ENCODE measurements at places on chromosomes 1 and 21. TPM values are rescaled to one million over a fixed set of nuclear protein-coding genes. Genes with fewer than 3 reads are reported as not detected.

DNA sequence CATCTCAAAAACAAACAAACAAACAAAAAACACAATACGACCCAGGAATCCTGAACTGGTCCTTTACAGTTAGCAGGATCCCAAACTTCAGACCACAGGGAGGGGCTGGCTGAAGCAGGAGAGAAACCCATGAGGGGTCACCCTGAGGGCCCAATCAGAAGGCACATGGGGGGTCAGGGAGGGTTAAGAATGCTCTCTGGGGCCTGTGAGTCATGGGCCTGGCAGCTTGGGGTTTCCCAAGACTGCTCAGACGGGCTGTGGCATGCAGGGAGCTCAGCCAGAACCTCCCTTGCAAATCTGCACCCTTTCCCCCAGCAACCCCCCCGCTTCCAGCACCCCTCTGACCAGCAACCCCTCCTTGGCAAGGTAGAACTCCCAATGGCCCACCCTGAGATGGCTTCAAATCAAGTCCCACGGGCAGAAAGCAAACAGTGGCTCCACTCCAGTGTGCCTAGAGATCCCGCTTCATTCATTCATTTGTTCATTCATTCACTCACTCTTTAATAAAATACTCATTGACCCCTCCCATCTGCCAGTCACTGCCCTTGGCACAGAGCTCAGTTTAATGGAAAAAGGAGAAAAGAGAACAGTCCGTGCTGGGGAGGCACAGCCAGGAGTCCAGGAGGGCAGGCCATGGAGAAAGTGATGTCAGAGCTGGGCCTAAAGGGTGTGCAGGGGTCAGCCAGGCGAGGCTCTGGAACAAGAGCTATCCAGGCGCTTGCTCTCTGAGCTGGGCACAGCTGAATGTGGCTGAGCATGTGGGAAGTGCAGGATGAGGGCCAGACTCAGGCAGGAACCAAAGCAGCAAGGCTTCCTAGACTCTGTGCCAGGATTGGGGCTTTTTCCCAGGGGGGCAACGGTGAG is 8.2 kb downstream of the UQCRHL start:
- peak; percentile 77 for DNase-seq

DNA sequence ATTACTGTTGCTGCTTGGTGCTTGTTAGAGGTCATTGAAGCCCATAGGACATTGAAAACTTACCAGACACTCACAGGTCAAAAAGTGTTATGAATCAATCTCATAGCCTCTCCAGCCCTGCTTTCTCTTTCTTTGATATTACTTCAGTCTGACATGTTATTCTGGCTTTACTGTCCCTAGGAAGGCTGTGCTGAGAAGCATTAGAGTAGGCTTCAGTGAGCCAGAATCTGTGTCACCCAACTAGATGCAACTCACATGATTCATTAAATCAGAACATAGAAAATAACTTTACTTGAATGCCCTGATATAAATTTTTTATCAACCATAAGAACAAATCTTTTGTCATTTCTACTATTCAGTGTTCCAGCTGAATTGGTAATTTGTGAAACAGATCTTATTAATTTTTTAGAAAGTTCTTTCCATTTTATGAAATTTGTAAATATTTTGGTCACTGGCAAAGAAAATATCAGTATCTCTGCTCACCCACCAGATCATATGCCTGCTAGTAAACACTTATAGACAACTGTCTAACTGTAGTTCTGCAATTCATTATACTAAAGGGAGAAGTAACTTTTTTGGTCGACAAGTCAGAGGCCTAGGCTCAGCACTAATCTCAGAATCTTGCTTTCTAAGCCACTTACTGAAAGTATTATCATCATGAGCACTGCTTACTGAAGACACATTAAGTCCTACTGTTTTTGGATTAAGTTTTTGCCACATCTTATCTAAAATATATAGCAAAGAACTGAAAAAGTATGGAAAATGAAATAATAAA is 48.2 kb downstream of the RPAP2 start:
- no peak for DNase-seq

DNA sequence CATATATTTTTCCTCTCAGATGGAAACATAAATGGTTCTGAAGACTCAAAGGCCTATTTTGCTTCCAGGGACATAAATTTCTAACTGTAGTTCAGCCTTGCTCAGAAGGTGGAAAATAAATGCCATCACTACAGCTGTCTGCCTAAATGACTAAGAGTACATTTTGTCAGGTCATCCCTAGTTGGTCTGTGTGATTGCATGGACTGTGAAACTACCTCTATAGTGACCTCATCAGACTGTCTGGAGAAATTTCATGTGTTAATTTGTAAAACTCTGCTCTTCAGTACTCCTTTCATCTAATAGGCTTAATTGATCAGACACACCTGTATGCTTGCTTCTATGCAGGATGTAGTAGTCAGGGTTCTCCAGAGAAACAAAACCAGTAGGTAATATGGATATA is 886.9 kb downstream of the AMY1C start:
- no peak for DNase-seq

PTGFRN gene
- total RNA-seq = 31.1 TPM

PPIAL4G gene
- not detected for total RNA-seq

- no peak for DNase-seq
Observed at GRCh38 chr21:38243732-38244406, 12.9 kb upstream of the KCNJ15 start.

RAD54L gene
- total RNA-seq = 1.7 TPM

DNA sequence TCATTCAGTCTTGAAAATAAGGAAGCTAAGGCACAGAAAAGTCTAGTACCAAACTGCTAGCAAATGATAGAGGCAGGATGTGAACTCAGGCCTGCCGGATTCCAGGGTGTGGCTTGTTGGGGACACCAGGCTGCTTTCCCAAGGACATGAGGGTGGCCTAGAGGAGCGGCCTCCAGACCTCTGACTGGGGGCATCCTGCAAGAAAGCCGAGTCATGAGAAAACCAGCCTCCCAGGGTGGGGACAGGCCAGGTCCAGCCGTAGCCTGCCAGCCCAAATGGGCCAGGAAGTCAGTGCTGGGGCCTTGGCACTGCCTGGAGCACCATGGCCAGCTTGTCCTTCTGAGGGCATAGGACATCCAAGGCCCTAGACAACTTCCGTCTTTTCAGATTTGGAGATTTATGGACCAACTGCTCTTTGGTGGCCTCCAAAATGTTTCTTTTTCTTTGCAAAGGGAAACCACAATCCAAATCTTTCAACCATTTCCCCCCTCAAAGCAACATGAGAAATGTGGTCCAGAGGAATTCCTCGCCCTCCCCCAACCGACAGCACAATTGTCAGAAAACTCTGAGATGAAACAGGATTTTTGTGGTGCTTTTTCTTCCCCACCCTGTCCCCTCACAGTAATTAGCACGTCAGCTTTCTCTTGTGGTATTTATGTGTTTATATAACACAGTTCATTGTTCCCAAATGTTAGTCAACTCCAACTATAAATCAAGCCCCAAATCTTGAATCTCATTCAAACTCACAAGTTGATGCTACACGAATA is 212.3 kb downstream of the KAZN start:
- no peak for DNase-seq

DNA sequence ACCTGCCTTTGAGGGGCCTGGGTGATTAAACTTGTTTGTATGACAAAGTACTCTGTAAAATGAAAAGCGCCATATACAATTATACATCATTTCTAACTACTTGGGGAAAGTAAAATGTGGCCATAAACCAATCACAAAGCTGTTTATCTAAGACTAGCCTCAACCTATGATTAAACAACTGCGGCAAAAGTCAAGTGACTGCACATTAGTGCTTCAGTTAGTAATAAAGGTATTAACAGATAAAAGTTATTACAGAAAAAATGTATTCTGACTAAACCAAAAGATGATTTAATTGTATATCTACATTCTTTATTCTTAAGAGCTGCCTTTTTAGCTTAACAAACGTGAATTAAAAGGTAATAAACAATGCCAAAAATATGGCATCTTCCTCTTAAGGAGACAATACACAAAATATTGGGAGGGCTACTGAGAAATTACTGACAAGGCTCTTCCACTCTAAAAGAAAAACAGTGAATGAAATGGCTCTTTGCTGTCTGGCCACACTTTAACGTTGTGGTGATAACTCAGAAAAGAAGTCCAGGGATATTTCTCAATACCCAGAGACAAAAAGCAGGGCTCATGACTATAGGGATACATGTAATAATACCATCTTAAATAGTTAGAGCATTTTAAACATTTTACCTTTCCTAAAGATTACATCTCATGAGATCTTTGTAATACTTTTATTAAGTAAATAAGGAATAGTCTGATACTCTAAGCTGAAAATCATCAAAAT is 8.6 kb downstream of the ARHGAP29 start:
- no peak for DNase-seq

- DNase-seq = no peak
Observed at GRCh38 chr1:117754061-117754969, 148.5 kb downstream of the TENT5C start.

HSF2BP gene
- 0.32 TPM for total RNA-seq

DNA sequence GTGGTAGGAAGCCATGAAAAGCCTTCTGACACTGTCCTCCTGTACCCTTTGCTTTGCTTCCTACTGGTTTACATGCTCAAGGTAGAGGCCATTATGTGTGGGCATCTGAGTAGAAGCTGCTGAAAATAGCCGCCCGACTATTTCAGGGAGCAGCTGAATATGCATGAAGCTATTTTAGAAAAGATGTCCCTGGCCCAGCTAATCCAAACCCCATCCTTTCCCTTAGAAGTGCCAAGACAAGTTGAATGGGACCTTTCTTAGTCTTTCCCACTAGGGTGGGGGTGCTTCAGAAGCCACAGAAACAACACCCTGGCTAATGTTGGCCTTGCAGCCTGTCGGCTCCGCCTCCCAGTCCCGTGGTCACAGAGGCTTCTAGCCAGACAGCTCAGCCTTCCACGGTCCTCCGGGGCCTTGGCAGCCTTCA is 205.1 kb upstream of the EDN2 start:
- DNase-seq = no peak

DNA sequence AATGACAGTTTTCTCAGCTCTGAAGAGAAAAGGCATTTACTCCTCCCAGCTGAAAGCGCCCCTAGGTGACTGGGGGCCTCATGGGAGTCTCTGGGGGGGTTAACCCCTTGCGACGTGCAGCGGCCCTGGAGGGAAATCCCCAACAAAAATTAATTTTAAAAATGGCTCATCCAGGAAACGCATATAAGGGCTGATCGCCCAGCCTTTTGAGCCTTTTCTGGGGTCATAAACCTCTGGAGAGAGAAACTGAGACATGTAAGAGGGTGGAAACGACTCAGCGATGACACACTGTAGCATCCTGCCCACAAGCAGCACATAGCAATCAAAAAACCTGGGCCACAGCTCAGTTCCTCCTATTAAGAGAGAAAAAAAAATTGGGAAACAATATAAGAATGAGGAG is 20.4 kb upstream of the HPDL start:
- no peak for DNase-seq

GRCh38 chr1:61992257-61992656 is 202.4 kb upstream of the L1TD1 start:
- DNase-seq = no peak

CALML6 gene
- total RNA-seq = not detected

GRCh38 chr1:248842781-248843331 is 4.8 kb downstream of the ZNF672 start:
- no peak for DNase-seq

DNA sequence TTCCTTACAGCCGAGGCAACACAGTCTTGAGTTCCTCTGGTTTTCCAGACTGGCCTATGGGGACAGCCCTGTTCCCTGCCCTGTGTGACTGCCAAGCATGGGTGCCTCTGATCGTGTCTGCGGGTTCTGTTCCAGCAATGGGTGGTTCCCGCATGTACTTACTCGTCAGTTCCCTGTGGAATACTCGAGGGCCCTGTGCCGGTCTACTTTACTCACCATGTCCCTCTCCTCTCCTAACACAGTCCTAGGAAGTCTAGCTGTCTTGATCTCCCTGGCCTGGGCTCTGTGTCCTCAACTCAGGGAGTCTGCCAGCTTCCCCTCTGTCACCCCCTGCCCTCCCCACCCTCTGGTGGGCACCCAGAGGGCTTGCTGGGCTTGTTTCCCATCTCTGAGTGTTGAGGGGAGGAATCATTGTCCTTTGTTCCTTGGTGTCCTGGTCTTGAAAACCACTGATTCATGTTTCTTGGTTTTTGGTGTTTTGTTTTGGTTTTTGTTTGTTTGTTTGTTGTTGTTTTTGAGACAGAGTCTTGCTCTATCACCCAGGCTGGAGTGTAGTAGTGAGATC is 36.0 kb downstream of the TRAPPC10 start:
- DNase-seq = no peak

DNA sequence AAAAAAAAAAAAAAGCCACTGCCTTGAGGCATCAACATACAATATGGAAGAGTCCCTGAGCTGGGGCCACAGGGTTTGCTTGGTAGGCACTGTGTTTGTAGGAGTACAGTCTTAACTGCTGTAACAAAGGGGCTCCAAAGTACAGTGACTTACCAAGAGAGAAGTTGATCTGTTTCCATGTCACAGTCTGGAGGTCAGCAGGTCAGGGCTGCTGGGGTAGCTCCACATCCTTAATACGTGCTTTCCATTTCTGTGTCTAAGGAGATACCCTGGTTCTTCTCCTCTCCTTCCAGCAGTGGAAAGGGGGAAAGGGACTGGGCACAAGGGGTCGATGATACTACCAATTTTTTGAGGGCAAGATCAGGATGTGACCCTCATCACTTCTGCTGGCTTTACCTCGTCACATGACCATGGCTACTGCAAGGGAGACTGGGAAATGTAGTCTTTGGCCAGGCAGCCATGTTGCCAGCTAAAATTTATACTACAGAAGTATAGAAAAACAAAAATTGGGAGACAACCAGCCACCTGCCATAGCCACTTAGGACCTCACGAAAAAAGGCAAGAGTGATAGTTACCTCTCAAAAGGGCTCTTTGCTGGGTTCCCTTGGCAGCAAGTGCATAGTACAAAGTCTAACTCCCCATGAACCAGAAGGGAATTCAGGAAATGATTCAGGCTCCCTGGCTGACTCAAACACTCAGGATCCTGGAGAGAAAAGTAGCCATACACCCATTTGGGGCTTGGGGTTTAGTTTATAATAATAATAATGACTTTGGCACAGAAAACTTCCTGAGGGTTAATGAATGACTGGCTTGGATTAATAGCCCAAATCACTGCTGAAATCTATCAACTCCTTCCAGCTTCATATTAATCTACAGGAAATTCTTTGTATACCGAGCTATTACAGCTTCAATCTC is 52.7 kb upstream of the ATP5PO start:
- no peak for DNase-seq

NBPF20 gene
- total RNA-seq = 2.4 TPM

Measured in lower lobe of right lung (tissue), 2 donors.